ENCODE measurements at places on chromosomes 3 and 15.

DNA sequence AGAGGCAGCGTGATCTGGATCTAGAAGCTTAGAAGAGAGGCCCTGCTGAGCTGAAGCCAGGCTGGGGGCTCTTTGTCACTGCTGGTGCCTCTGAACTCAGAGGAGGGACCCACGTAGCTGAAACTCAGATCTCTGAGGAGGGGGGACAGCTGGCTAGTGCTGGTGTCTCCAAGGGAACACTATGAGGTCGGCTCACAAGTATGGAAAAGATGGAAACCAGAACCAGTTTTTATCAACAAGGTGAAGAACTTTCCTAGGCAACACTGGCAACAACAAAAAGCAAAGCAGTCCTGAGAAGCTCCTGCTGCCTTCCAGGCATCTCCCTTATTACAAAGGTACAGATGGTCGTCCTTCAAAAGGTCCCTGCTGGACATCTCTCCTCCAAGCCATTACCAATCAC is 27.0 kb upstream of the FSTL1 start:
- no peak overlapping the region for H3K27ac ChIP-seq
- DNase-seq = no peak
- no peak overlapping the region for H3K4me3 ChIP-seq
- 0 out of 2 replicates have a peak, but pooled peaks cover 2% of the 10 kb centered on the region for H3K4me1 ChIP-seq

- no peaks in the 10 kb centered on the region for H3K4me1 ChIP-seq
- H3K27me3 ChIP-seq = peaks cover 2% of the 10 kb centered on the region
- no peaks in the 10 kb centered on the region for H3K36me3 ChIP-seq
- no peak for DNase-seq
Measured at GRCh38 chr3:184740509-184741258, 28.8 kb upstream of the MAGEF1 start.

DNA sequence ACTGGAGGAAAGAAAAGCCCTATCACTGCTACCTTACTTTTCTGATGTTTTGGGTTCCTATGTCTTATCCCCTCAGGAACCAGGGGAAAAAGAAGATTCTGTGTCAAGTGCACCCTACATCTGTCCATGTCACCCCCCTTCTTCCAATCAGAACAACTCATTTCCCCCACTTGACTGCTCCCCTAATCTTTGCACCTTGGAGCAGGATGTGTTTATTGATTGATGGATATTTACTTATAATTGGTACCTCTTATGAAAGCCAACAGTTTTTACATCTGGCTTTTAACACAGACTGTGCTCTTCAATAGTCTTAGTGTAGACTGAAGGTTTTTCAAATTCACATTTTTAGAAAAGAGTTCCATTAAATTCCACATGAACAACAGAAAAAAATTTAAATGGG is 33.3 kb downstream of the LIPC start:
- no peak for DNase-seq
- no peak overlapping the region for H3K27ac ChIP-seq
- H3K27me3 ChIP-seq = no peaks in the 10 kb centered on the region
- H3K36me3 ChIP-seq = no peaks in the 10 kb centered on the region
- no peaks in the 10 kb centered on the region for H3K4me1 ChIP-seq

- H3K4me1 ChIP-seq = no peaks in the 10 kb centered on the region
- H3K36me3 ChIP-seq = no peaks in the 10 kb centered on the region
- no peaks in the 10 kb centered on the region for H3K27me3 ChIP-seq
- no peak overlapping the region for H3K4me3 ChIP-seq
- H3K27ac ChIP-seq = no peak overlapping the region
Measured at GRCh38 chr3:16063603-16064002, 110.9 kb upstream of the GALNT15 start.

- H3K36me3 ChIP-seq = no peaks in the 10 kb centered on the region
- no peaks in the 10 kb centered on the region for H3K27me3 ChIP-seq
- no peak overlapping the region for H3K4me3 ChIP-seq
Measured at GRCh38 chr15:61169275-61169903, 59.7 kb downstream of the RORA start.

DNA sequence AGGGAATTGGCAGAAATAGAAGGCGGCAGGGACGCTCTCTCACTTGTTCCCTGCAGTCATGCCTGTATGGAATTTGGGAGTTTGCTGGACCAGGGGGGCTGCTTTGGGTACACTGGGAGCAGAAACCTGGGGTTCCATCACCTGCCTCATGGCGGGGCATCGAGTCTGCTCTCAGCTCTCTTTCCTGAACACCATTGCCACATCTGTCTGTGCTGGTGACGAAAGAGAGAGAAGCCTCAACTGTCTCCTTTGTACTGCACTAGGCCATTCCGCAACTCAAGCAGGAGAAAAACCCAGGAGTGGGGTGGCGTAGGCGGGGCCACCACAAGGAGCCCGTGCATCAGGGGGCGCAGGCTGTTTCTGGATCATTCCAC is 14.0 kb downstream of the TMEM158 start:
- no peak overlapping the region for H3K4me3 ChIP-seq
- no peak for DNase-seq
- no peak overlapping the region for H3K27ac ChIP-seq
- H3K4me1 ChIP-seq = 0 out of 2 replicates have a peak, but pooled peaks cover 1% of the 10 kb centered on the region
- H3K36me3 ChIP-seq = no peaks in the 10 kb centered on the region

- no peak for DNase-seq
- H3K4me1 ChIP-seq = no peaks in the 10 kb centered on the region
- no peaks in the 10 kb centered on the region for H3K27me3 ChIP-seq
- H3K36me3 ChIP-seq = no peaks in the 10 kb centered on the region
- no peak overlapping the region for H3K4me3 ChIP-seq
- no peak overlapping the region for H3K27ac ChIP-seq
Measured at GRCh38 chr15:72968531-72968922, 83.7 kb upstream of the NEO1 start.

DNA sequence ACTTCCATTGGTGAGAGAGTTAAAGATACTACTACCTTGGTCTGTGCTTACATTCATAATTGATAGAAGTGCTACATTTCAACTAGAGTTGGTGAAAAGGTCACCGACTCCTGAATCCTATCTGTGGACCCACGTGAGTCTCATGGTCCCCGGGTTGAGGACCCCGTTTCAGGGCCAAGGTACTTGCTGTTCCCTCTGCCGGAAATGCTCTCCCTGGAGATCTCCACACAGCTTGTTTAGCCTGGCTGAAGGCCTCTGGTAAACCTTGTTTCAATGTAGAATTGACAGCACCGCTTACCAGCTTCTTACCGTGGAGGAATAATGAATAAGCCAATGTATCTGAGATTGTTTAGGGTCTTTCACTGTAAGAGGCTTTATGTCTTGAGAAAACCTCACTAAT is 226.0 kb upstream of the GOLGA6L4 start:
- no peak for DNase-seq
- H3K27ac ChIP-seq = no peak overlapping the region
- no peaks in the 10 kb centered on the region for H3K4me1 ChIP-seq
- no peaks in the 10 kb centered on the region for H3K27me3 ChIP-seq
- no peaks in the 10 kb centered on the region for H3K36me3 ChIP-seq

GRCh38 chr3:45387636-45388348 is 584 bp upstream of the LARS2 start:
- no peaks in the 10 kb centered on the region for H3K36me3 ChIP-seq
- H3K27ac ChIP-seq = no peak overlapping the region
- H3K4me3 ChIP-seq = peak overlapping the region; percentile 96
- no peak for DNase-seq
- no peaks in the 10 kb centered on the region for H3K27me3 ChIP-seq

DNA sequence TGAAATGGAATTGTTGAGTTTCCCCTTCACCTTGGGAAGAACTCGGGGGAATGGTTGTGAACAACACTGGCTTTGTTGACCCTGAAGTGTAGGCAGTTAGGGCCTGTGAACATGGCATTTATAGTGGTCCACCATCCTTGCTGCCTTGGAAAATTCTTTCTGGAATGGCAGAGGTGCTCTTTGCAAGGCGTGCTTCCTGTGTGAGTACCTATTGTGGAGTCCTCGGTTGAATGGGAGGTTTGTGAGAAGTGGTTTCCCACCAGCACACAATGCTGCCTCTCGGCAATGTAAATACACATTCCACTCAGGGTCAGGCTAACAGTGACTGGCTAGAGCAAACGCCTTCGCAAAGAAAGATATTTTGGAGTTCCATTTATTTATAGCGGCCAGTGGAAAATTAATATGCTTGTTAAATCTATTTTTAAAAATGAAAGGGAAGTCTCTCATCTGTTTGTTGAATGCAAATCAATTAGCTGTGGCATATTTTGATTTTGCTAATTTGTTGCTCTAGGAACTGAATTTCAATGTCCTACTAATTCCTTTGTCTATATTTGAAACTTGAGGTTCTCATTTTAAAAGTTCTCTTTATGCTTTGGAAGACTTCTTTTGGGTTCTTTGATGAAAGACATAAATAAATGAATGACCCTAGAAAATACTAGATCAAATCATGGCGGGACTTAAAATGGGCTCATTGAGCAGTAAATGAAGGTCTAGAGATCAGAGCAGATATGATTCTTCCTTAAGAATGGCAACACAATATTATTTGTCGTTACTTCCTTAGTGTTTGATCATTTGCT is 59.5 kb downstream of the FNDC3B start:
- no peak overlapping the region for H3K27ac ChIP-seq
- H3K4me1 ChIP-seq = peaks cover 2% of the 10 kb centered on the region
- H3K36me3 ChIP-seq = no peaks in the 10 kb centered on the region
- no peaks in the 10 kb centered on the region for H3K27me3 ChIP-seq
- no peak overlapping the region for H3K4me3 ChIP-seq
- DNase-seq = peak; percentile 11

GRCh38 chr3:22507709-22508108 is 695.4 kb upstream of the UBE2E2 start:
- DNase-seq = no peak
- H3K27ac ChIP-seq = no peak overlapping the region
- no peaks in the 10 kb centered on the region for H3K4me1 ChIP-seq
- no peaks in the 10 kb centered on the region for H3K27me3 ChIP-seq

- no peak for DNase-seq
- H3K27ac ChIP-seq = no peak overlapping the region
- H3K4me1 ChIP-seq = no peaks in the 10 kb centered on the region
- H3K36me3 ChIP-seq = no peaks in the 10 kb centered on the region
Measured at GRCh38 chr3:87179642-87180041, 47.5 kb upstream of the CHMP2B start.

GRCh38 chr15:40590667-40591050 is 3.4 kb upstream of the KNL1 start:
- no peaks in the 10 kb centered on the region for H3K36me3 ChIP-seq
- no peaks in the 10 kb centered on the region for H3K27me3 ChIP-seq
- H3K4me3 ChIP-seq = no peak overlapping the region
- DNase-seq = no peak

GRCh38 chr15:101435761-101436160 is 53.7 kb downstream of the PCSK6 start:
- H3K4me1 ChIP-seq = no peaks in the 10 kb centered on the region
- no peak overlapping the region for H3K4me3 ChIP-seq
- DNase-seq = no peak
- no peaks in the 10 kb centered on the region for H3K36me3 ChIP-seq
- H3K27me3 ChIP-seq = no peaks in the 10 kb centered on the region
- no peak overlapping the region for H3K27ac ChIP-seq

DNA sequence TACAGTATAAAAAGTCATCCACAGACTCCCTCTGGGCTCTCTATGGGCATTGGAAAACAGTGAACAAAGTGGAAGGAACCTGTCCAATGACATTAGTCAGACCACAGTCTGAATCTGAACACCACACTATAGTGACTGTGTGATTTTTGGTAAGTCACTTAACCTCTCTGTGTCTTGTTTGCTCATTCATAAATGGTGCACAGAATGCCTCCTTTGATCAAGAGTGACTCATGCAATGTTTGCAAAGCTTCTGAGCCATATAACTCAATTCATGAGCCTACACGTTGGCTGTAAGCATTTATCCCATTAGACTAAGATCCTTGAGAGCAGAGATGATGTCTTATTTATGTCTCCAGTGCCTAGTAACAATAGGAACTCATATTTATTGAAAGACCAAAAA is 46.7 kb downstream of the SV2B start:
- no peak overlapping the region for H3K27ac ChIP-seq
- no peak overlapping the region for H3K4me3 ChIP-seq
- no peaks in the 10 kb centered on the region for H3K27me3 ChIP-seq
- no peak for DNase-seq

GRCh38 chr3:3160826-3161225 is 18.7 kb downstream of the CRBN start:
- DNase-seq = no peak
- no peak overlapping the region for H3K27ac ChIP-seq
- H3K27me3 ChIP-seq = no peaks in the 10 kb centered on the region

DNA sequence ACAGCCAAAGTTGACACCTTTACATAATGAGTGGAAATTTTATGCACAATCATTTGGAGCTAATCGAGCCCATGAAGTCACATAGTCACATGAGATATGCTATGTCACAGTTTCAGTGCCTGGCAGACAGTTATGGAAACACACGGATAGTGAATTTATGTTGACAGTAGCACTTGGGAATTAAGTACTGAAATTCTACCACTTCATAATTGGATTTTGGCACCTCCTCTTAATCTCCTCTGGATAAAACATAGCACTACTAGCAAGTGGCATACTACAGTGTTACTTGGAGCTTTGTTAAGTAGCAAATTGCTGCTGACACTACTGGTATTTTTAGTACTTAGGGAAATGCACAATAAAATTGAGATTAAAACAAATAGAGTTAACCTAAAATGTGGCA is 1679.4 kb downstream of the OTOL1 start:
- no peaks in the 10 kb centered on the region for H3K4me1 ChIP-seq
- DNase-seq = no peak
- no peaks in the 10 kb centered on the region for H3K27me3 ChIP-seq
- no peaks in the 10 kb centered on the region for H3K36me3 ChIP-seq
- H3K27ac ChIP-seq = no peak overlapping the region

- H3K27me3 ChIP-seq = no peaks in the 10 kb centered on the region
- H3K4me3 ChIP-seq = no peak overlapping the region
- no peak overlapping the region for H3K27ac ChIP-seq
- no peak for DNase-seq
Measured at GRCh38 chr3:14481018-14481645, 59.0 kb downstream of the GRIP2 start.

DNA sequence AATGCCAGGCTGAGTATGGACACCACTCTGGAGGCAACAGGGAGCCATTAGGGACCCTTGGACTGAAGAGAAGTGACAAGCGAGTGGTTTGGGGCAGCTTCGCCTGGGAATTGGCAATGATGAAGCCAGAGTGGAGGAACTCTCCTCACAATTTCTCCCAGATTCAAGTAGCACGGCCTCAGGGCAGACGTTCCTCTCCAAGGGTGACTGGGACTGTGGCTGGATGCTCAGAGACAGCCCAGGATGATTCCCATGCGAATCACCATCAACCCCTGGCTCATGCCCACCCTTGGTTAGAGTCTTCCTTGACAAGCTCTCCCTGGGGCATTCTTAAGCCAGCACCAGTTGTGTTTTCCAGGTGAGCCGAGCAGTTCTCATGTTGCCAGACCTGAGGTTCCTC is 16.3 kb upstream of the DOCK3 start:
- no peaks in the 10 kb centered on the region for H3K36me3 ChIP-seq
- H3K4me1 ChIP-seq = no peaks in the 10 kb centered on the region
- no peak overlapping the region for H3K27ac ChIP-seq
- no peak overlapping the region for H3K4me3 ChIP-seq

GRCh38 chr3:172444821-172445220 is 3.4 kb downstream of the GHSR start:
- peaks cover 15% of the 10 kb centered on the region for H3K4me1 ChIP-seq
- no peaks in the 10 kb centered on the region for H3K36me3 ChIP-seq
- DNase-seq = no peak
- H3K4me3 ChIP-seq = no peak overlapping the region
- H3K27me3 ChIP-seq = peaks cover 31% of the 10 kb centered on the region

Measured in iPS DF 6.9 (cell line).